ENCODE measurements at places on chromosomes 3 and 15.

- DNase-seq, result no peak
Observed at GRCh38 chr15:52255008-52255407, 40.6 kb downstream of the MYO5C start.

- no peak for DNase-seq
Observed at GRCh38 chr3:59774000-59774399, 724.2 kb upstream of the CFAP20DC start.

GRCh38 chr3:133892541-133893231 lies 3.0 kb downstream of the RAB6B start:
- no peak for DNase-seq

DNA sequence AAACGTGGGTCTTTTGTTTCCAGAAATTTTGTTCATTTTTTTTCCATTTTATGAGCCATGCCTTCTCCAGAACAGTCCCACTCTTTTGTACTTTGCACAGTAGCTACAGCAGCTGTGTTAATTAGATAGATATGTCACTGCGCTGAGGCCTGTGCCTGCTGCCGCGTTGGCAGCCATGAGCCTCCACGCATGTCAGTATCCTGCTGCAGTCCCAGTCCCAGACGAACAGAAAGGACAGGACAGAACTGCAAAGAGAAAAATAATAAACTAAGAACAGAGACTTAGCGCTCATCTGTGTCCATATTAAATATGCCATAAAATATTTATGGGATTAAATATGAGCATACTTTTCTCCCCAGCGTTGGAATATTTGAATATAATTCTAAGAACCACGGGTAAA lies 442.4 kb upstream of the RARB start:
- DNase-seq, result no peak

DNA sequence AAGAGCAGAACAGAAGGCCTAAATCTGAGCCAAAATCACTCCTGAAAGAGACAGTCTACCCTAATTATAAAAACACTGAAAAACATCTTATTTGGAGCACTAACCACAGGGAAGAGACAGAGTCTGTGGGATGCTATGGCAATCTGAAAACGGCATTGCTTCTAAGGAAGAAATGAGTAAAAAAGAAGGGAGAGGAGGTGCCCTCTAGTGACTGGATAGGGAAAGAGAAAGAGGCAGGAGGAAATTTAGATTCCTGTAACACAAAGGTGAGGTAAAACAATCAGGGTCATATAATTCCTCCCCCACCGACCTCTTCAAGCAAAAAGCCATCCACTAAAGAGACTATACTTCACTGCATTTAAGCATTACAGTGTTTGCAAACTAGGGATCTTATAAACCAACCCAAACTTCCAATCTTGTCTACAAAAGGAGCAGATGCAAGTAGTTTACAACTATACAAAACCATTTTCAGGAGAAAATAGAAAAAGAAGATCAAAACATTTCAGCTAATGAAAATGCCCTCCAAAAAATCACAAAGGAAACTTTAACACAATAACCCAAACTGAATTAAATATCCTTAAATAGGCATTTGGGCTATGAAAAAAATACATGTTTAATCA lies 32.6 kb downstream of the HACD2 start:
- no peak for DNase-seq

- no peak for DNase-seq
Observed at GRCh38 chr3:160981217-160981938, 123.8 kb downstream of the B3GALNT1 start.

DNA sequence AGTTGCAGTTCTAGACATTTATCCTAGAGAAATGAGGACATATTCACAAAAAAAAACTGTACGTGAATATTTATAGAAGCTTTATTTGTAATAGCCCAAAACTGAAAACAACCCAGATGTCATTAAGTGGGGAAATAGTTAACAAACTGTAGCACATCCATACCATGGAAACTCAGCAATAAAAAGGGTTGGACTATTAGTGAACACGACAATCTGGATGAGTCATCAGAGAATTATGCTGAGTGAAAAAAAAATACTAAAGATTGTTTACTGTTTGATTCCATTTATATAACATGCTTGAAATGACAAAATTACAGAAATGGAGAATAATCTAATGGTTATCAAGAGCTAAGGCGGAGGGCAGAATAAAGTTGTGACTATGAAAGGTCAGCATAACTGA lies 59.5 kb downstream of the CPA3 start:
- no peak for DNase-seq

DNA sequence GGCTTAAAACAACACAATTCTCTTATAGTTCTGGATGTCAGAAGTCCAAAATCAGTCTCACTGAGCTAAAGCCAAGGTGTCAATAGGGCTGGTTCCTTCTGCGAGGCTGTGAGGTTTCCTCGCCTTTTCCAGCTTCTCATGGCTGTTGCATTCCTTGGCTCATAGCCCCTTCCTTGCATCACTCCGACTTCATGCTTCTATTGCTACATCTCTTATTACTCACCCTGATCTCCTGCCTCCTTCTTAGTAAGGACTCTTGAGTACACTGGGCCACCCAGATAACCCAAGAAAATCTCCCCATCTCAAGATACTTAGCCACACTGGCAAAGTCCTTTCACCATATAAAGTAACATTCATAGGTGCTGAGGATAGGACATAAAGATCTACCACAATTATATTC lies 193.9 kb downstream of the ADAMTS17 start:
- no peak for DNase-seq

DNA sequence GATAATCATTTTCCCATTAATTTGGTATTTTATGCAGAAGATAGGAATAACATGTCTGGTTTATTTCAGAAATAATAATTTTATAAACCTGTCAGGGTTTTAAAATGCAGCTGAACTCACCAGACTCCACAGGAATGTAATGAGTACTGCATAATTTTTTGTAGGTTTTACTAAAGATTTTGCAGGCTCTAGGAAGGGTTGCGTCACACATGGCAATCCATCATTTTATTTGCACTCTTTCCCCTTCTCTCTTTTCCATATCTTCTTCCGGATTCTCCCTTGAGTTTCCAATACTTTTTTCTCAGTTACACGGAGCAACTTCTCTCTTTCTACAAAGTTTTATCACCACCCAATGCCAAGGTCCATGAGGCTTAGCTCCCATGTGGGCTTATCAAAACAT lies 234.7 kb downstream of the NFKBIZ start:
- DNase-seq, result no peak

DNA sequence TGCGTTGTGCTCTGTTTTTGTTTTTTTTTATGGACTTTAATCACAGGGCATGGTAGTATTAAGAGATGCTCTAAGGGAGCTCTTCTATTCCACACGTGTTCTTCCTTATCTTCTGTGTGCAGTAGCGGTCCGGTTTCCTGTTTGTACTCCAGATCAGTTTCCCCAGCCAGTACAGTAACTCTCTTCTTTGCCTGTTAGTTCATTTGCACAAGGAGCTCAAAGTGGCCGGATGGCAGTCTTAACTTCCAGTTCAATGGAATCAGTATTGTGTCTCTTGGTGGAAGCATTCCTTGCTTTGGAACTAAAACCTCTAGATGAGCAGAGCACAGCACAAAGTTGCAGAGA lies 122.0 kb downstream of the KLF13 start:
- no peak for DNase-seq
